Right atrium auricular region (tissue), 2 donors: ENCODE measurements at places on chromosomes 7 and 10. TPM values are rescaled to one million over a fixed set of nuclear protein-coding genes. Genes with fewer than 3 reads are reported as not detected.

DNA sequence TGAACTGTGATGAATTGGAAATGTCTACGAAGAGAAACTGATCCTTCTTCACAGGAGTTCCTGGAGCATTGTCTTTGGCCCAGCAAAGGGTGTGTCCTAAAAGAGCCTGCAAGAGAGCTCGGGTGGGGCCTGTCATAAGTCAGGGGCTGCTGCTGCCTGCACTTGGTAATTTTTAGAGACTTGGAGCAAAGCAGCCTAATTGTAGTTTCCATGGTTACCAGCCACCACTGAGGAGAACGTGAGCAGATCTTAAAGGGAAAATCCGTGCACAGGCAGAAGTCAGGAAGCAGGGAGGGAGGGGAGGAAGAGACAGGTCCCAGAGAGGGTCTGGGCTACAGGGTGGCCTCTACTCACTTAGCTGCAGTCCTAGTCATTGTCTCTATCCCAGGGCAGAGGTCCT is 463.6 kb downstream of the PLXNA4 start:
- no peak overlapping the region for H3K27ac ChIP-seq
- no peaks in the 10 kb centered on the region for H3K36me3 ChIP-seq
- H3K27me3 ChIP-seq: no peaks in the 10 kb centered on the region
- no peaks in the 10 kb centered on the region for H3K4me1 ChIP-seq
- no peak for DNase-seq

Gene HOXA7
- total RNA-seq: not detected

- H3K27ac ChIP-seq: no peak overlapping the region
- no peaks in the 10 kb centered on the region for H3K36me3 ChIP-seq
- DNase-seq: no peak
- no peak overlapping the region for H3K4me3 ChIP-seq
- H3K4me1 ChIP-seq: no peaks in the 10 kb centered on the region
- H3K27me3 ChIP-seq: no peaks in the 10 kb centered on the region
Observed at GRCh38 chr7:145539910-145540309, 576.7 kb upstream of the CNTNAP2 start.

Gene DNAJC12
- 6.0 TPM for total RNA-seq

GRCh38 chr7:106346167-106346677 is 61.4 kb upstream of the NAMPT start:
- H3K36me3 ChIP-seq: no peaks in the 10 kb centered on the region
- DNase-seq: no peak
- H3K4me3 ChIP-seq: no peak overlapping the region
- H3K27ac ChIP-seq: no peak overlapping the region

Gene SH2B2
- total RNA-seq: 1.3 TPM

GRCh38 chr7:108026647-108027046 is 23.7 kb upstream of the LAMB1 start:
- no peak overlapping the region for H3K4me3 ChIP-seq
- no peak for DNase-seq
- no peaks in the 10 kb centered on the region for H3K4me1 ChIP-seq
- H3K36me3 ChIP-seq: no peaks in the 10 kb centered on the region

DNA sequence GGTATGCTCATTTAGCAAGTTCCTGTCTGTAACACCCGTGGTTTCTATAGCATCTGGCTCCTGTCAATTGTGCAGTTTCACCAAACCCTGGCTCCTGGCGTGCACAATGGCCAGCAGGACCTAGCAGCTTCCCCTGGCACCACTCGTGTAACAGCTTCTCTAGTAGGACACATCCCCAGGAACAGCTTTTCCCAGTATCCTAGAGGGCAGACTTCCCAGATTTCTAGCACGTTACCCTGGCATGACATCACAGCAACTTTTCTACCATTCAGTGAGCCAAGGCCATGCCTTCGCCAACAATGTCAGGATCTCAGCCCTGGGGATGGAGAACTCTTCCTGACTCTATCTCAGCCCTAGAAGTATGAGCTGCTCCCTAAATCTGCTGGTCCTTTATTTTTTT is 6.5 kb downstream of the YME1L1 start:
- no peak overlapping the region for H3K27ac ChIP-seq
- H3K27me3 ChIP-seq: no peaks in the 10 kb centered on the region
- peaks cover 41% of the 10 kb centered on the region for H3K36me3 ChIP-seq
- H3K4me1 ChIP-seq: no peaks in the 10 kb centered on the region
- DNase-seq: no peak

- DNase-seq: no peak
- peaks cover 43% of the 10 kb centered on the region for H3K36me3 ChIP-seq
- peaks cover 41% of the 10 kb centered on the region for H3K4me1 ChIP-seq
- no peak overlapping the region for H3K4me3 ChIP-seq
Observed at GRCh38 chr7:76053461-76053860, 5.6 kb downstream of the MDH2 start.

Gene STRA8
- total RNA-seq: not detected

- H3K27me3 ChIP-seq: no peaks in the 10 kb centered on the region
- no peak for DNase-seq
- H3K27ac ChIP-seq: no peak overlapping the region
- no peak overlapping the region for H3K4me3 ChIP-seq
Observed at GRCh38 chr10:131681656-131682055, 219.2 kb upstream of the PPP2R2D start.

DNA sequence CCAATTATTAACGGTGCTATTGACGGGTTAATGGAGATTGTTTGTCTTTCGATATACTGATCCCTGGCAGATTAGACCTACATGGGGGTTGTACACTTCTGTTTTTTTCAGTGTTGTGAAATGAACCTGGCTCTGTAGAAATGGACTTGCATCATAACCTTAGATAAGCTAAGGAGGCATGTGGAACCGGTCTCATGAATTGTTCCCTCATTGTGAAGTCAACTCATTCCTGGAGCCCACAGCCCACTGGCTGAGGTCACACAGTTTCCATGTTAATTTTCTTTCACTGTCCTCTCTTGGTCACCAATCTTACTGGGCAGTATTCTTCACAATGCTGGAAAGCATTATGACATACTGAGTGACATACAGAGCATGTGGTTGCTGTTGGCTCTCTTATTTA is 202.8 kb downstream of the BMPER start:
- DNase-seq: peak; percentile 83
- H3K4me1 ChIP-seq: no peaks in the 10 kb centered on the region
- H3K27ac ChIP-seq: no peak overlapping the region
- no peaks in the 10 kb centered on the region for H3K36me3 ChIP-seq

Gene SRGN
- 79.4 TPM for total RNA-seq

Gene CPA2
- not detected for total RNA-seq

DNA sequence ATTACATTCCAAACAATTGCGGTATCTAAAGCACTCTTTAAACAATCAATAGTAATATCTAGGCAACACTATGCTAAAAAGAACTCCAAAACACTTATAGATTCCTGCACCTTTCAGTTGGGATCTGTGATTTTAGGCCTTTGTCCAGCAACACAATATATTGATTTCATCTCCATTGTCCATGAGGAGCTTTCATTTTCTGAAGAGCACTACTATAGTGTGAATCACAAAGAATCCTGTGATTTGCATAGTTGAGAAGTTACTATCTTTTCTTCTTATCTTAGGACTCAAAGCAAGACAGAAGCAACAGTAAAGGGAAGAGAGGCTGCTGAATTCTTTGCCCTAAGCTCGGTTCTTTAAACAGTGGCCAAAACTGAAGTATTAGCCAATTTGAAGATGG is 846.8 kb downstream of the IPMK start:
- H3K27ac ChIP-seq: no peak overlapping the region
- no peaks in the 10 kb centered on the region for H3K27me3 ChIP-seq
- DNase-seq: no peak
- H3K36me3 ChIP-seq: no peaks in the 10 kb centered on the region

Gene AKR1C1
- 60.3 TPM for total RNA-seq

Gene AP5Z1
- 7.5 TPM for total RNA-seq

DNA sequence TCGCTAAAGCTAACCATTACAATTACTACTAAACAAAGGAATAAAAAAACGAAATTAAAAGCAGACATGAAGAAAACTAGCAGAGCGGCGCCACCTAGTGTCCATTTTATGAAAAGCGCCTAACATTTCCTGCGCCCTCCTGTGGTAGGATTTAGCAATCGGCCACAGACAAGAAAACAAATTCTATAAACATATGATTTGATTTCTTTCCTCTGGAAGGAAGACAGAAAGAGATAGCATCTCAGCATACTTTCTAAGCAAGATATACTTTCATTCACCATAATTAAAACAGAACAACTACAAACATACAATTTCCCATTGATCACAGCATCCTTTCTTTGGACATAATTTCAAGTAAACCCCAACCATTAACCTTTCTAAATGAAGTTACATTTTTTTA is 337.7 kb upstream of the NPVF start:
- no peak overlapping the region for H3K4me3 ChIP-seq
- peaks cover 10% of the 10 kb centered on the region for H3K4me1 ChIP-seq
- no peak overlapping the region for H3K27ac ChIP-seq
- DNase-seq: peak; percentile 82
- no peaks in the 10 kb centered on the region for H3K27me3 ChIP-seq

Gene SLC29A3
- 1.8 TPM for total RNA-seq

Gene IFIT1B
- 0.24 TPM for total RNA-seq

- no peaks in the 10 kb centered on the region for H3K36me3 ChIP-seq
- no peak for DNase-seq
- no peaks in the 10 kb centered on the region for H3K27me3 ChIP-seq
- H3K4me3 ChIP-seq: no peak overlapping the region
- no peaks in the 10 kb centered on the region for H3K4me1 ChIP-seq
Observed at GRCh38 chr7:135348493-135348892, 114.9 kb downstream of the STRA8 start.

GRCh38 chr10:3660753-3661152 is 124.3 kb downstream of the KLF6 start:
- H3K4me3 ChIP-seq: no peak overlapping the region
- H3K27me3 ChIP-seq: no peaks in the 10 kb centered on the region
- no peak overlapping the region for H3K27ac ChIP-seq
- DNase-seq: no peak
- H3K36me3 ChIP-seq: no peaks in the 10 kb centered on the region

Gene ADRB1
- 32.8 TPM for total RNA-seq

DNA sequence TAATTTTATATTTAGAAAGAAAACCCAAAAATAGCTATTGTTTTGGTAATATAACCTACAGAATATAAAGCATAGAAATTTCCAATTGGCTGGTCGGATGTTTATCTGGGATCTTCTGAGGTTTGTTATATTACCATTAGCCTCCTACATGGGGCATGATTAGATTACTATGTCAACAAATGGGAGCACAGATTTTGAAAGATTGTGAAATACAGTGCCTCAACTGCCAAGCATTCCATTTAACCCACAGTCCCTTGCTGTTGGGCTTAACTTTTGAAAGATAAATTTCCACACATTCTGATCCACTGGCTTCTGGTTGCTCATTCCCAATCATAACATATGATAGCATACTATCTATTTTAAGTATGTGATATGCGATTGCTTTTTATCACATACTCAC is 455.4 kb upstream of the C7orf33 start:
- no peak for DNase-seq
- H3K27ac ChIP-seq: no peak overlapping the region
- no peak overlapping the region for H3K4me3 ChIP-seq
- H3K36me3 ChIP-seq: no peaks in the 10 kb centered on the region
- no peaks in the 10 kb centered on the region for H3K27me3 ChIP-seq

Gene SMKR1
- total RNA-seq: not detected

GRCh38 chr10:87702973-87703294 is 43.3 kb downstream of the PAPSS2 start:
- no peak for DNase-seq
- no peaks in the 10 kb centered on the region for H3K27me3 ChIP-seq

DNA sequence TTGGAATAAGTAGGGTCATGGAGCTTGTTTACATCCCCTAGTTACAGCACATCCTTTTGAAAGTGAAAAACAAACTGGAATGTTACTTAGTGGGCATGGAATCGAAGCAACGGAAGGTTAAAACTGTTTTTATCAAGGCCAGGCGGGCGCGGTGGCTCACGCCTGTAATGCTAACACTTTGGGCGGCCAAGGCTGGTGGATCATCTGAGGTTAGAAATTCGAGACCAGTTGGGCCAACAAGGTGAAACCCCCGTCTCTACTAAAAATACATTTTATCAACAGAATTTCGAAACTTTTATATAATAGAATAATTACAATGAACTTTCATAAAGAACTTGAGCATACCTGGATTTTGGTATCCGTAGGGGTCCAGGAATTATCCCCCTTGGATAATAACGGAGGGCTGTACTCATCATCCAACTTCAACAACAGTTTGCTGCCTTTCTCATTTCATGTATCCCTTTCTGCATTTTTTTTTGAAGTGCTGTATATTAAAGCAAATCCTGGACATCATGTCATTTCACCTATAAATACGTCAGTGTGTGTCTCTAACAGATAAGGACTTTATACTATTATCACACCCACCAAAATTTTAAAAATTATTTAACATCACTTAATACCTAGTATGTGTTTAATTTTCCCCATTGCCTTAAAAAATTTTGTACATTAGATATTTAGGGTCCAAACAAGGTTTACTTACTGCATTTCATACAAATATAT is 1.3 kb upstream of the TMED4 start:
- DNase-seq: no peak
- H3K27me3 ChIP-seq: no peaks in the 10 kb centered on the region
- H3K4me3 ChIP-seq: peak overlapping the region; percentile 96
- H3K4me1 ChIP-seq: peaks cover 26% of the 10 kb centered on the region
- peak overlapping the region; percentile 98 for H3K27ac ChIP-seq

Gene OPN1SW
- not detected for total RNA-seq

Gene CSTF2T
- 13.0 TPM for total RNA-seq

GRCh38 chr7:130875265-130875741 is 141.3 kb upstream of the KLF14 start:
- no peak overlapping the region for H3K27ac ChIP-seq
- no peaks in the 10 kb centered on the region for H3K27me3 ChIP-seq
- no peaks in the 10 kb centered on the region for H3K4me1 ChIP-seq

GRCh38 chr10:133324198-133324792 is 12.4 kb downstream of the CALY start:
- no peaks in the 10 kb centered on the region for H3K36me3 ChIP-seq
- no peak overlapping the region for H3K27ac ChIP-seq
- peaks cover 13% of the 10 kb centered on the region for H3K27me3 ChIP-seq
- peaks cover 17% of the 10 kb centered on the region for H3K4me1 ChIP-seq
- DNase-seq: no peak

Gene IFIT3
- total RNA-seq: 6.3 TPM

- H3K27ac ChIP-seq: no peak overlapping the region
- no peak overlapping the region for H3K4me3 ChIP-seq
- no peaks in the 10 kb centered on the region for H3K36me3 ChIP-seq
Observed at GRCh38 chr7:115827305-115828045, 203.1 kb downstream of the TFEC start.

Gene FAM221A
- total RNA-seq: 6.5 TPM

Gene TMEM273
- total RNA-seq: 14.3 TPM
